SW480 (cell line): ENCODE measurements at places on chromosomes 4 and X.
A peak's percentile ranks its signal among the peaks of the same experiment; 100 is the strongest.

- DNase-seq, result no peak
These were observed 299.5 kb downstream of the MAPK10 start for GRCh38 chr4:86060341-86060740.

- DNase-seq, result no peak
These were observed 697.4 kb downstream of the TRAM1L1 start for GRCh38 chr4:116387937-116388474.

DNA sequence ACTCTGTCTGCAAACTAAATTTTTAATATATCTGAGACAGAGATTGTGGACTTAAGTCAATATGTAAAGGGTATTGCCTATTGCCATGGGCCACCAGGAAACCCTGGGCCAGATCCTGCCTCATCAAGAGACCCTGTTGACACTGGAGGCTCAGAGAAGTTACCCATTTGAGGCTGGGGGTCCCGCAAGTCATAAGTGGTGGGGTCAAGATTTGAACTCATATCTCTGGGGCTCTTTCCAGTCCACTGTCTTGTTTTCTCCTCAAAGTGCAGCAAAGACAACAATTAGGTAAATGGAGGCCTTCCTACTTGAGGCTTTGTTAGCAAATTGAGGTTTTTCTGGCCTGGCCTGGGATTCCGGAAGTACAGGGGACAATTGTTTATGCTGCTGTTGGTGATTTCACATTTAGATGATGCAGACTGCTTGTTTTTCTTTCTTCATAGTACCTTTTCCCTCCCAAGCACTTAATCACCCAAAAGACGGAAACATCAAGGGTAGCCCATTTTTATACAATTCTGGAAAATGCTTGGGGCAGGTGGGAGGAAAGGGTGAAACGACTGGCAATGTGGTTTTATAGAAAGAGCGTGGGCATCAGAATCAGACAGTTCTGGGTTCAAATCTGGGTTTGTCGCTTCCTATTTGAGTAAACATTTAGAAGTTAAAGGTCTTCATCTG is 160.0 kb downstream of the SMIM20 start:
- DNase-seq, result no peak

GRCh38 chr4:154088741-154089140 is 299.9 kb upstream of the SFRP2 start:
- no peak for DNase-seq

GRCh38 chr4:151359576-151359975 is 34.2 kb upstream of the SH3D19 start:
- DNase-seq, result no peak

DNA sequence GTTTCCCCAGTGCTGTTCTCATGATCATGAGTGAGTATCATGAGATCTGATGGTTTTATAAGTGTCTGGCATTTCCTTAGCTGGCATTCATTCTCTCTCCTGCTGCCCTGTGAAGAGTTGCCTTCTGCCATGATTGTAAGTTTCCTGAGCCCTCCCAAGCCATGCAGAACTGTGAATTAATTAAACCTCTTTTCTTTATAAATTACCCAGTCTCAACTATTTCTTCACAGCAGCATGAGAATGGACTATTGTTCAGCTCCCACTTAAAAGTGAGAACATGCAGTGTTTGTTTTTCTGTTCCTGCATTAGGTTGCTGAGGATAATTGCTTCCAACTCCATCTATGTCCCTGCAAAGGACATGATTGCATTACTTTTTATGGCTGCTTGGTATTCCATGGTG is 311.7 kb upstream of the CTSO start:
- no peak for DNase-seq

GRCh38 chr4:170047771-170048354 is 21.7 kb upstream of the MFAP3L start:
- peak; percentile 44 for DNase-seq

DNA sequence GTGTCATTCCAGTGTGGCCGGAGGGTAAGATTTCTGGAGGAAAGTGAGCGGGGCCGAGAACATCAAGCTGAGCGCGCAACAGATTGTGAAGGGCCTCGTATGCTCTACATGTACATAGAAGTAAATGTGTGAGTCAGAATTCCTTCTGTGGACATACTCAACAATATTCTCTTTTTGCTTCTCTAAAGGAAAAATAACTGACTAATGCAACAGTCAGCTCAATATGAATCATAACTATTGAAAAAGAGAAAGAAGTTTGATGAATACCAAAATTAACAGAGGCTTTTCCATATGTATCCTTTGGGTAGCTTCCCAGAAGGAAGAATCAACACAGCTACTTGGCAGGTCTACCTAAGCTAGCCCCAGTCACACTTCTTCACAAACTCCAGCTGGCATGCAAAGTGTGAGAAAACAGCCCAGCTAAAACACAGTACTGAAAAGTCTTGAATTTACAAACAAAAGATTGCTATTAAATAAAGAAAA is 87.5 kb upstream of the ZFP42 start:
- DNase-seq, result no peak

- no peak for DNase-seq
These were observed 36.3 kb downstream of the RPS6KA3 start for GRCh38 chrX:20230406-20230805.

DNA sequence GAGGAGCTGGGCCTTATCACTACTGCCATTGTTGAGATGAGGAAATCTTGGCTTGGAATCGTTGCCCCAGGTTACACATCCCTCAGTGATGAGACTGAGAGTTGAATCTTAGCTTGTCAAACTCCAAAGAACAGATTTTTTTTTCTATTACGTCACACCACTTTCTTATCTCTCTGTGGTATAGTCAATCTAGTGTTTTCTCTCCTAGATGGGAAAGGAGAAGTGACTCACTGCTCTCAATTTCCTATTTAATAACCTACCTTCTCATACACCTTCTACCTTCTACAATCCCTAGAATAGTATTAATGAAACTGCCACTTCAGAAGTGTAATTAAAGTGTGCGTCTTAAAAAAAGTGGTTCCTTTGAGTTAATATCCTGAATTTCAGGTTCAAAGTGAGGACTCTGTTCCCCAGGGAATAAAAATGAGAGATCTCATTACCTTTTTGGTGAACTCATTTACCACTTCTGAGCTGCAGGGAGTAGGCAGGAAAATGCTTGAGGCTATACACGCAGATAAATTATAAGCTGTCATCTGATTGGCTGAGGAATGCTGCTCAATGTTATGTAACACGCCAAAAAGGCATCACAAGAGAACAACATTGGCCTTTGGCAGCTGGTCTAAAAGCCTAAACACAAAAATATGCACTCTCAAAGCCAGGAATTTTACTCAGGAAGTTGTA is 59.3 kb downstream of the MAD2L1 start:
- DNase-seq, result no peak

DNA sequence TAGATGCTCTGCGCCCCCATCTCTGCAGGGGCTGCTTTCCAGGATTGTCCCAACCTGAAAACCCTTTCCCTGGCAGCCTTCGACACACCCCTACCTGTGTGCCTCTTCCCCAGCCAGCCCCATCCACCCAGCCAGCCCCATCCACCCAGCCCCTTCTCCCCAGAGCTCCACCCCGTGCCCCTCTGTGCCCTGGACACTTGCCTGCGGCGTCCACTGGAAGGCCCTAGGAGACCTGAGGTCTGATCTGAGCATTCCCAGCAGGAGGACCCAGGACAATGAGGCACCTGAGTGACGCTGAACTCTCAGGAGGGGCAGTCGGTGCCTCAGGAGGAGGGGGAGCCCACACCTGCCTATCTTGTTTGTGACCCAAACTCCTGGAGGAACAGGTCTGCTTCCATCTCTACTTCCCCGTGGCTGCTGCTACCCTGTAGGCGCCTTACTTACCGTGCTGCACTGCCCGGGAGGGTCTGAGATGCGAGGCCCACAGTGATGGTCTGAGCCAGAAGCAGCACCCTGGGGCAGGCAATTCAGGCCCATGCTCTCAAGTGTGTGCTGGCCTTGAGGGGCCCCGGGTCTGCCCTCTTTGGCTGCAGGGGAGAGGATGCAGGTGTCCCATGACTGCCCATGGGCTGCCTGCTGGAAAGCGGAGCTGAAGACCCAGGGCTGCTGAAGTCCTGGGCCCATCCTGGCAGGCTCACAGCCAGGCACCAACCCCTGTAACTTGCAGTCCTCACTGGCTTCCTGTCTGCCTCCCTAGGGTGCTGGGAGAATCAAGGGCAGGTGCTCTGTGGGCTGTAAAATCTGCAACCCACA is 4.9 kb downstream of the LRPAP1 start:
- no peak for DNase-seq

- no peak for DNase-seq
These were observed 15.0 kb upstream of the DUSP9 start for GRCh38 chrX:153631907-153632594.

DNA sequence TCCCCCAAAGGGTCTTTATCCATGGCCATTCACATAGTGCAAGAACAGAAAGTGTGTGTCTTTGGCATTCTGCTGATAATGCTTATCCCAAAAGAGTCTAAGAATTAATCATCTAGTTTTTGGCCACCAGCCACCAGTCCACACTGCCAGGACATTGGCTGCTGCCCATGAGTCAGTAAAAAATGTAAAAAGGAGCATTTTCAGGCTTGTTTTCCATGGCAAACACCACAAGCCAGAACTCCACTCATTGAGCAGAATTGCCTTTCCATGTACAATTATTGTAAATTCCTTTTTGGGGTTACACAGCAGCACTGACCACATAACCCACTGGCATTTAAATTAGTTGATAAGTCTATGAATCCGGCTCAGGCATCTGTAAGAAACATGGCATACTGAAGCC is 89.2 kb upstream of the PRDX4 start:
- no peak for DNase-seq

GRCh38 chr4:121216461-121216860 is 52.3 kb upstream of the TNIP3 start:
- DNase-seq, result no peak

GRCh38 chr4:75658876-75659275 is 14.3 kb downstream of the G3BP2 start:
- no peak for DNase-seq

DNA sequence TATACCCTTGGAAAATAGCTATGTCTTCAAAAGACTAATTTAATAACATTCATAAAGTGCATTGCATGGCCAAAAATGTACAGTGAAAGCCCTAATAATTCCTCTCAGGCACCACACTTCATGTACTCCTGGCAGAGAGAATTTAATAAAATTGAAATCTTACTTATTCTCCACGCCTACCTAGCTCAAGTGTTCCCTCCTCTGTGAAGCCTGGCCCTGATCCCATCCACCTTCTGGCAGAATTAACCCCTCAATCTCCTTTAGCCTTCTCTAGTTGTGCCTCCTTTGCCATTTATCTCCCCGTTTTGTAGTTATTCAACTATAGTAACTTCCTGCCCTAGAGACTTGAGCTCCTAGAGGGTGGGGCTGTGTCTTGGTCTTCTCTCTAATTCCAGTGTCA is 26.7 kb downstream of the ACE2 start:
- DNase-seq, result no peak

- DNase-seq, result no peak
These were observed 32.5 kb downstream of the SULT1B1 start for GRCh38 chr4:69727926-69728325.

DNA sequence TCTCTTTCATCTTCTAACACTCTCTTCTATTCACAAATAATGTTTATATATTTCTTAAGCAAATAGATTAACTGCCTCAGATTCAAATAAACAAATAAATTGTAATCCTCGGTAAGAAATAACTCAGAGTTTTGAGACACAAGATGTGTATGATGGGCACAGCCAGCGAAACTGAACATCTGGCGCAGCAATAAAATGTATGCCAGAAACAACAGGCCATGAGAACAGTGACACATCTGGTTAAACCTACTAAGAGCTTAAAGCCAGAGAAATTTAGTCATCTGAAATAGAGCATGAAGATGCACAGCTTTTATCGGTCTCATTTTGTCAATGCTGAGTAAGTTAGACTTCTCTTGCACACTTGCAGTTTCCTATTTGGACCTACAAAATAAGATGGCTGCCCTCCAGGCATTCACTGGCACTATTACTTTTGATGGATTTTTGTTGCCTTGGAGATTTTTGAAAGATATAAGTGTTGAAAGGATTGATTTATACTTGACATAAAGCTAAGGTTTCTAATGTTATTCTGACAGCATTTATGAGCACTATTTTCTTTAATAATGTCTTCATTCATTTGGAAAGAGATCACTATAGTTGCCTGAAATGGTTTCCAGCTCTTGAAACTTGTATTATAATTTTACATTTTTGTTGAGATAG is 1444.0 kb downstream of the PCDH18 start:
- no peak for DNase-seq

DNA sequence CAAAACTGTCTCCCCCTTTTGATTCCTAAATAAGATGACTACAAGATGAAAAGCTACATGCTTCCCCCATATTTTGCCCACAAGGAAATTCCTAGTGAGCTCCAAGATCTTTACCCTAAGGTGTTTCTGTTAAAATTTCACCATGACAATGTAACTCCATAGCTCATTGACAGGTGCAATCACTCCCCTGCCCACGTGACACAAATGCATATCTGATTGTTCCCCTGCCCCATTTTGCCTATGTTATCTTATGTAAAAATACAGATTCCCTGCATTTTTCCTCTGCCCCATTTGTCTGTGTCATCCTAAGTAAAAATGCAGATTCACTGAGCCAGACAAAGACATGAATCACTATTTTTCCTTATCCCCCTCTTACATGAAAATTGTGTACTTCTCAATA is 66.7 kb downstream of the GPRASP3 start:
- DNase-seq, result no peak

- peak; percentile 81 for DNase-seq
These were observed at the start of gene NKX6-1 for GRCh38 chr4:84498935-84499623. Gene NKX6-1, minus strand, starts transcription at chr4:84499292. Its CDS starts 1,064 bp downstream, at chr4:84498228.
